Psoas muscle (tissue), 8 donors: ENCODE measurements at places on chromosomes 2 and 18. TPM values are rescaled to one million over a fixed set of nuclear protein-coding genes. Genes with fewer than 3 reads are reported as not detected.

DNA sequence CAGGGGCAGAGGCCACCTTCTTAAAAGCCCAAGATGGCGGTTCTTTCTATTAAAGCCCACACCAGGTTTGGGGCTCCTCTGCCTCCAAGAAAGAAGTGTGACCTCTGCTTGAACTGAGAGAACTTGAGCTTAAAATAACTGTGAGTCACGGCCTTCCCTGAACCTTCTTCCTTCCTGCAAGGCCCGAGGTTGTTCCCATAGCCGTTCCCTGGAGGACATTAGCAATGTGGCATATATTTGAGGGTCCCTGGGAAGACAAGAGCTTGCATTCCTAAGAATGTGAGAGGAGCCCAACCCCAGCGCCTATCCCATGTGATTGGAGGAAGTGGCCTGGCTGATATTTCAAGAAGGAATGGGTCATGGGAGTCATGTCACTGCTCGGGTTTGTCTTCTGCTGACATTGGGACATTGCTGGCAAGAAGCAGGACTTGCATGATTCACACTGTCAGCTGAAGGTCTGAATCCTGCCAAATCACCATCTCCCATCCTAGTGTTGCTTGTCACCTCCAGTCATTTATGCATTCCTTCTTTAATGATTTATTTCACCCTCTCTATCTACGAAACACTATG lies 168.1 kb downstream of the TRIB2 start:
- peak; percentile 63 for DNase-seq

DNA sequence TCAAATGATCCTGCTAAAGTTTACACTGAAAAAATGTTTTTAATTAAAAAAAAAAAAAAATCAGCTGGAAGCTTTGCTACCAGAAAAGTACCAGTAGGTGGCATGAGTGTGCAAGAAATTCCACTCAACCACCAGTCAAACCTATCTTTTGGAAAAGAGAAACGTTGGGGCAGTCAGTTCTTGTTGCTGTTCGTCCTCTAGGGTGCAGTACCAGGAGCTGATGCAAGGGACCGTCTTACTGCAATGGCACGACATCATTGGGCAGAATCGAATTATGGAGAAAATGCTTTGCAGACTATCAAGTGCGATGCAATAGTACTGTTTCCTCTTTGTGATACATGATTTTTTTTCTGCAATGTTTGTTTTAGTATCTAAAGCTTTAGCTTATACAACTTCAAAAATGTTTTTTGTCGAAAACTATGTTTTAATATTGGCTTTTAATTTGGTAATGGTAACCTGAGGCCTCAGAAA lies 18.3 kb downstream of the YPEL5 start:
- DNase-seq: no peak

- no peak for DNase-seq
These were observed 879.6 kb upstream of the CELF4 start for GRCh38 chr18:38444971-38445803.

HOXD4 gene
- total RNA-seq: 1.2 TPM

- DNase-seq: no peak
These were observed 481.2 kb downstream of the NUP35 start for GRCh38 chr2:183605440-183605839.

- peak; percentile 46 for DNase-seq
These were observed 2.7 kb upstream of the COL3A1 start for GRCh38 chr2:188971432-188971861.

DNA sequence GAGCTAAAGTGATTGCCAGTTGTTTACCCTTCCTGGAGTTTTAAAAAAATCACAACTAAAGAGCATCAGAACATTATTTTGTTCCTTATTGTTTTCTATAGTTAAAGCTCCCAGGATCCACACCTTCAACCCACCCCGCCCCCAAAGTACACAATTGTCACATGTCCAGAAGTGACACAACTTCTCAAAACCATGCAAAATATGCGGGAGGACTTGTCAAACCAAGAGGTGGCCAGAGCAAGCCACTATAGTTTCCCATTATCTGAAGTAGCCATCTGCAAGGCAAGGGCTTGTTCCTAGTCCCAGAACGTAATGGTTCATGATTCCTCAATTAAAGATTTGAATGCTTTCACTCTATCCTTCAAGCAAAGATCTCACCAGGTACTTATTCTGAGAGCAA lies 9.9 kb upstream of the INO80C start:
- no peak for DNase-seq

SRD5A2 gene
- total RNA-seq: 0.10 TPM

- no peak for DNase-seq
These were observed 303.5 kb downstream of the HRH4 start for GRCh38 chr18:24763765-24764513.

- peak; percentile 84 for DNase-seq
These were observed at the start of gene WDSUB1 for GRCh38 chr2:159285929-159286708. Gene WDSUB1, minus strand, starts transcription at chr2:159286703. Its CDS starts 3,634 bp downstream, at chr2:159283069.

DNA sequence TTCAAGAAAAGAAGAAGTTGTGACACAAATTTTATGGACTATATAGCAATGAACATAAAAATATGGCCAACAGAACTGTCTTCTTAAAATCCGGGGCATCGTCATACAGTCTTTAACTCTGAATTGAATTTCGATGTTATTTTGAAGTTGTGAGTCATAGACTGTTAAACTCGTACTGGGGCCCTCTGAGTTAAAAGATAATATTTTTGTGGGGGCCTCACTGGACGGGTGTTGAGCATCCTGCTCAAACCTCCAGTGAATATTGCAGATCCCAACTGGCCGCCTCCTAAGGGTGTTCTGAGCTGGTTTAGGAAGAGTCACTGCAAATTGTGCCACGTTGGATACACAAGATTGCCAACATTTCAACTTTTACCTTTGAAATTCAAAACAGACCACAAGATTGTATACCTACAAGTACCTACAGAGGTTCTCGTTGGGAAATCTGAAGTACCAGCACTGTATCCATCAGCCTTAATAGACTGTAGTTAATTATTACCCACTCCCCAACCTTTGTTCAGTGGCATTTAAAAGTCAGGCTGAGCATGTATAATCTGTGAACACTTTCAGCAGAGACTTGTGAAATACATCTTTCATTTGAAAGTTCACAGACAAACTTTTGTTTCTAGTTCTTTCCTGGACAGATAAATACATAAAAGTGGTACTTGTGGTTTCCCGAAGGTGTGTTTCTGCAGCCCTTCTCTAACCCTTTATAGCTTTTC lies 27.8 kb downstream of the KLHL23 start:
- DNase-seq: no peak

DNA sequence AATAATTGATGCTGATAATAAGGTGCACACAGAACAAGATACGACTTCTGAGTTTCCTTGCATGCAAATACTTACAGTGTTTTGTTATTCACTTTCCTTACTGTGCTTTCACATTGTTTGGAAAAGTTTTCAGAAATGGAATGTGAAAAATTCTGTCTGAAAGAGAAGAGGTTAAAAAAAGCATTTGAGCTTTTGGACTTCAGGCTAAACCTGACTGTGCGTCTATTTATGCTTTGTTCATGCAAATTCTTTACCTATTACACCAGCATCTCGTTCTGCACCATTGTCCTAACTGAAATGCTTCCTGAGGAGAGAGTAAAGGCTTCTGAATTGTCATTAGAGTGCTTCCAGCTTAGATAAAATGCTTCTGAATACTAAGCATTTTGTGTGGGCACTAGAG lies 61.4 kb downstream of the LHCGR start:
- DNase-seq: no peak

PLB1 gene
- total RNA-seq: 2.2 TPM

KLHL14 gene
- total RNA-seq: not detected

DNA sequence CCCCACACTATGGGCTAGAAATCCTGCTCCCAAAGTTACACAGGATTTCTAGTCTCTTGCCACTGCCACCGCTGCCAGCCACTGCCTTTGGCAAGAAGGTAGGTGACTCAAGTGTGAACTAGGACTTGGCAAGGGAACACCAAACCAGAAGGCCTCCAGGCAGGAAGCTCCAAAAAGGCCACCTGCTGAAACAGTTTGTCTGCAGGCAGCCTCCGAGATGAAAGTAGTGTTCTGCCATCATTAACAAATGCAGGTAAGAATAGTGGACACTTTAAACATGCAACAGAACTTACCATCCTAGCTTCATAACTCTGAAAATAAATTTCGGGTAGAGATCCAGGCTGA lies 3.9 kb downstream of the ANKRD44 start:
- DNase-seq: peak; percentile 49

DNA sequence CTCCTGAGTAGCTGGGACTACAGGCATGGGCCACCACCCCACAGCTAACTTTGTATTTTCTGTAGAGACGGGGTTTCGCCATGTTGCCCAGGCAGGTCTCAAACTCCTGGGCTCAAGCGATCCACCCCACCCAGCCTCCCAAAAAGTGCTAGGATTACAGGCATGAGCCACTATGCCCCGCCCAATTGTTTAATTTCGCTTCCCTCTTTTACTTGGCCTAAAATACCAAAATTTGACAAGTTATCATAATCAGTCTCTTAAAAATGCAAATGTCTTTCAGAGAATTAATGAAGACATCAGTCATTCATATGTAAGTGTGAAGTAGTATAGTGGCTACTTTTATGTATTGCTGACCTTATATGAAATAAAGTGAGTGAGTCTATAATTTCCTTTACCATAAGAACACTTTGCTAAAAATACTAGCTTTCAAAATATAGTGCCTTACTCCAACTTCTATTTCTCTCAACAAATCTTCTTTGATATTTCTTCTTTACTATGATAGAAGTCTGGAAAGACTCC lies 9.8 kb downstream of the FBXO11 start:
- no peak for DNase-seq

DOCK10 gene
- total RNA-seq: 3.2 TPM

GRCh38 chr2:197759013-197759412 lies 26.1 kb downstream of the BOLL start:
- DNase-seq: no peak

AFF3 gene
- 2.9 TPM for total RNA-seq

GRCh38 chr2:24117902-24118301 lies 5.2 kb downstream of the PFN4 start:
- no peak for DNase-seq

DNA sequence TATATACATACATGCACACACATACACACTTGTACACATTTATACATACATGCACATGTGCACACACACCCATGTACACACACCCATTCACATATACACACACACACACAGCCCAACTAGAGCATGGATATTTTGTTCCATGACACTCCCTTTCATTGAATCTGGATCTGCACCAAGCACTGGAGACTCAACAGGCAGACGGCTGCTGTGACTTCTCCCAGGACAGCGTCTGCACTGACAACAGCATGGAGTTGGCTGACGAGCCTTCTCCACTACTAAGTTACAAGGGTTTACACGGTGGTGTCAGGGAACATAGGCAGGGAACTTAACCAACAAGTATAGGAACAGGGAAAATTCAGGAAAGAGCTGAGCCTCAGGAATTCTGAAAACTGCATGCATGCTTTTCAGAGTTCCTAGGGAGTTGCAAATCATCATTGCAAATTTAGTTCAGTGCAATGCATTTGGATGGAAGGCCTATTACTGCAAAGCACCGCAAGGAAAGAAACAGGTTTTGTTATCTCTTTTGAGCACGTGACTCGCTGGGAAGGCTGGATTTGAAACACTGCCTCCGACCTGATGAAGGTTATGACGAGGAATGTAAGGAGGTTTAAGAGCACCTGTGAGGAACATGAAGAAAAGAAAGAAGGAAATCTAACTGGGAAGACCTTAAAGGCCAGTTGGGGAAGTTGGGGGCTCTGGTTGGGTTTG lies 35.9 kb downstream of the TMEM18 start:
- no peak for DNase-seq

DNA sequence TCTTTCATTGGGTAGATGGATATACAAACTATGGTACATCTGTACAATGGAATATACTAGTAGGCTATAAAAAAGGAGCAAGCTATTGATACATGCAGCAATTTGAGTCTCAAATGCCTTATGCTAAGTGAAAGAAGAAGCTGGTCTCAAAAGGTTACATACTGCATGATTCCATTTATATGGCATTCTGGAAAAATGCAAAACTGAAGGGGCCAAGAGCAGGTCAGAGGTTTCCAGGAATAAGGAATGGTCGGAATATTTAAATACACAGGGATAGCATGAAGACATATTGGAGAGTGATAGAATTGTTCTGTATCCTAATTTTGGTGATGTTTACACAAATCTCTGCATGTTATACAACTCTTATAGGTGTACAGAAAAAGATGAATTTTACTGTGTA lies 85.8 kb downstream of the BABAM2 start:
- no peak for DNase-seq
